Naive B cell (primary cell): ENCODE measurements at places on chromosomes 2 and 18. TPM values are rescaled to one million over a fixed set of nuclear protein-coding genes. Genes with fewer than 3 reads are reported as not detected.

- DNase-seq = no peak
- peaks cover 6% of the 10 kb centered on the region for H3K27me3 ChIP-seq
- no peaks in the 10 kb centered on the region for H3K36me3 ChIP-seq
- no peak overlapping the region for H3K4me3 ChIP-seq
- H3K4me1 ChIP-seq = no peaks in the 10 kb centered on the region
- no peak overlapping the region for H3K27ac ChIP-seq
These were observed 34.7 kb downstream of the ANKRD29 start for GRCh38 chr18:23627970-23628369.

- DNase-seq = no peak
- no peak overlapping the region for H3K4me3 ChIP-seq
- H3K27me3 ChIP-seq = peaks cover 26% of the 10 kb centered on the region
- no peaks in the 10 kb centered on the region for H3K36me3 ChIP-seq
- H3K4me1 ChIP-seq = no peaks in the 10 kb centered on the region
These were observed 293.7 kb downstream of the NDUFA10 start for GRCh38 chr2:239731422-239731821.

GRCh38 chr2:226882606-226883005 is 46.8 kb downstream of the RHBDD1 start:
- no peak overlapping the region for H3K4me3 ChIP-seq
- peaks cover 45% of the 10 kb centered on the region for H3K36me3 ChIP-seq
- no peak overlapping the region for H3K27ac ChIP-seq
- peaks cover 18% of the 10 kb centered on the region for H3K4me1 ChIP-seq

GRCh38 chr2:128632501-128632800 is 313.8 kb upstream of the HS6ST1 start:
- H3K27me3 ChIP-seq = no peaks in the 10 kb centered on the region
- no peak overlapping the region for H3K4me3 ChIP-seq
- DNase-seq = no peak
- H3K4me1 ChIP-seq = no peaks in the 10 kb centered on the region

GPR55 gene
- not detected for polyA plus RNA-seq
